ENCODE measurements at places on chromosomes 5 and 9.

DNA sequence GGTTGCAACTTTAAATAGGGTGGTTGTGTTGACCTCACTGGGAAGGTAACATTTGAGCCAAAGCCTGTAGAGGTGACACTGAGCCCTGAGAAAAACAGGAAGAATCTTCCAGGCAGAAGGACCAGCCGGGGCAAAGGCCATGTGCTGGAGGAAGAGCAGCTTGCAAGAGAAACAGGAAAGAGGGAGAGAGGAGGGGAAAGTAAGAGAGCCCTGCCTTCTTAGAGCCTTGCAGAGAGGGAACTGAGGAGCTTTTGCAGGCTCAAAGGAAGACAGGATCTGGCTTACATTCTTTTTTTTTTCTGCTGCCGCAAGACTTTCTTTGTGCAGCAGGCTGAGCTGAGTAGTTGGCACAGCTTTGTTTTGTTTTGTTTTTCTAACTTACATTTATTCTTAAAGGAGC, 17.4 kb downstream of the C9orf153 start:
- no peak for DNase-seq

DNA sequence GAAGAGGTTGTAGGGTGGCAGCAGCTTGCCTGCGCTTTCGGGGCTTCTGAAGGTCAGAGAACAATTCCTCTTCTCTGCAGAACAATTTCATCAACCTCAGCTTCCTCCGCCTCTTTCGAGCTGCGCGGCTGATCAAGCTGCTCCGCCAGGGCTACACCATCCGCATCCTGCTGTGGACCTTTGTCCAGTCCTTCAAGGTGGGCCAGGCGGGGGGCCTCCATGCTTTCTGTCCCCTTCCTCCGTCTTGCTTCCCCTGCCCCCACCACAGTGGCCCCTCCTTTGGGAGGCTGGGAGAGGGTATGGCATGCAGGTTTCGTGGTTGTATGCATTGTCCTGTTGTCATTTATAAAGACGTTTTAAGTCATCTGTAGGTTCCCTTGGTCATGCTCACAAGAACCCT, 195.8 kb downstream of the CACNA1B start:
- DNase-seq, result no peak

DNA sequence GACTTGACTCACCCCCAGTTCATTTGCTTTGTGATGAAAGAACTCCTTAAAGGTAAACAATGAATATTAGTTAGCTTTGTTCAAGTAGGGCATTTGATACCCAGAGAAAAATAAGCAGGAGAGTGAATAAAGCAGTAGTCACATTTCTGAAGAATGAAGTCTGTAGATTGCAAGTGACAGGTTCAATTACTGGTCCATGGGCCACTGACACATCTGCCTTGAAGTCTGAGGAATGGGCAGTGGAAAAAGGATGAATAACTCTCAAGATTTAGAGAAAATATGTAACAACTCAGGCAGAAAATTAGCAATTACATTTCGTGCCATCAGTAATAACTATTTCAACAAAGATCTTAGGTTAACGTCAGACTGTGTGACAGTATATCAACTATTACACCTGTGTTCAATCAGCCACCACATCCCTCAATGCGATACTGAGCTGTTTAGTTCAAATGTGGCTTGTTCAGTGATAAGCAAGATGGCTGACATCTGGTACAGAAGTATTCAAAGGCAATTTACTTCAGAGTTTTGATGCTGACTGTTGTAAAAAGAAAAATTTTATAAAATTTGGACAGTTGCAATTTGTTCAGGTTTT, 1890.7 kb upstream of the NUDT12 start:
- no peak for DNase-seq

- no peak for DNase-seq
Observed at GRCh38 chr5:142680605-142681259, 5.2 kb downstream of the FGF1 start.

GRCh38 chr9:35679091-35679490, 5.4 kb downstream of the CA9 start:
- no peak for DNase-seq

- no peak for DNase-seq
Observed at GRCh38 chr5:23588841-23589326, 81.5 kb downstream of the PRDM9 start.

DNA sequence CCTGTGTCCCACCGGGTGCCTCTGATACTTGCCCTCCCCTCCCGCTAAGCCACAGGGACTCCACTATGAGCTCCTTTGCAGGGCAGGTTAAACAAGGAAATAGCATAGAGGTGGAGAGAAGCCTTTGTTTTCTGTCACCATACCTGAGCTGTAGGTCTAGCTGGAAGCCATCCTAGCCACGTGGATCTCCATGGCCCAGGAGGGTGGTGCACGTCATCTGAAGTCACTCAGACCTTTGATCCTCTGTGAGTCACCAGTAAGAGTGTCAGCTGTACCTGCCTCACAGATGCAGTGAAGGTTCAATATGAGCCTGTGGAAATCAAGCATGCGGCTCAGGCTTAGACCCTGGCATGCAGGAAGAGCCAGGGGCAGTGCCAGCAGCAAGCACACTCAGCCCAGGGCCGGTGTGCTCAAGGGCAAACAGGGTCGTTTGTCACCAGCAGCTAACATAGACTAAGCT, 55.1 kb downstream of the ASS1 start:
- DNase-seq, result no peak

GRCh38 chr9:112711050-112711689, 6.7 kb downstream of the INIP start:
- DNase-seq, result peak; percentile 45

- DNase-seq, result peak; percentile 73
Observed at GRCh38 chr9:19028835-19029451, 4.1 kb downstream of the SAXO1 start.

Data from right lung (tissue), 10 donors.